DMS79 treated with DMSO at 0.1 percent for 48 hours (cell line): ENCODE measurements at places on chromosomes 2 and 18.

- no peak for DNase-seq
Observed at GRCh38 chr18:22466608-22467395, 49.1 kb upstream of the CTAGE1 start.

DNA sequence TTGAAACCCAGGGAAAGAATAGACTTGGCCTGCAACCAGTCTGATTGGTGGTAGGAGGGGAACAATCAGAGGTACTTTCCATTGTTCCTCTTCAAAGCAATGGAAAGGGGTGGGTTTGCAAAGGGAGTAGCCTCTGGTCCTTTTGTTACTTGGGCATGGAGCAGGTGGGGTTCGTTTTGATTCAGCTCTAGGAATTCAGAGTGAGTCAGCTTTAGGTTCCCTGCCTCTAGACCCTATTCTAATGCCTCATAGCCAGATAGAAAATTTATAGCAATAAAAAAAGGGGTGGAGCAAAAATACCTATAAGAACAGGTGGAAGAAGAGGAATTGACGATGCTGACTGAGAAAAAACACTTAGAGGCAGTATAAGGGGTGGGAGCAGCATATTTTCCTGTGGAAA is 636.4 kb downstream of the PLCL1 start:
- no peak for DNase-seq

DNA sequence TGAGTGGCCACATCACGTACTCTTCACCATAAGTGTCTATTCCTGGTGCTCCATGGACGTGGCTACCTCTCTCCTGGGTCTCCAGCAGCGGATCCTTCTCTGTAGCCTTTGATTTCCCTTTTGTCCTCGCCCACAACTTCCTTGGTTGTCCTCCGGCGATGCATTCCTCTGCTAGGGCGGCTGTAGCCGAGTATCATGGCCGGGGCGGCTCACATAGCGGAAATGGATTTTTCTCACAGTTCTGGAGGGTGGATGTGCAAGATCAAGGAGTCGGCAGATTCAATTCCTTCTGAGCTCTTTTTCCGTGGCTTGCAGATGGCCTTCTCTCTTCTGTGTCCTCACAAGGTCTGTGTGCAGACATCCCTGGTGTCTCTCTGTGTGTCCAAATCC is 35.7 kb downstream of the ACKR3 start:
- DNase-seq: no peak

- DNase-seq: no peak
Observed at GRCh38 chr2:25362434-25363145, 20.9 kb upstream of the DNMT3A start.

DNA sequence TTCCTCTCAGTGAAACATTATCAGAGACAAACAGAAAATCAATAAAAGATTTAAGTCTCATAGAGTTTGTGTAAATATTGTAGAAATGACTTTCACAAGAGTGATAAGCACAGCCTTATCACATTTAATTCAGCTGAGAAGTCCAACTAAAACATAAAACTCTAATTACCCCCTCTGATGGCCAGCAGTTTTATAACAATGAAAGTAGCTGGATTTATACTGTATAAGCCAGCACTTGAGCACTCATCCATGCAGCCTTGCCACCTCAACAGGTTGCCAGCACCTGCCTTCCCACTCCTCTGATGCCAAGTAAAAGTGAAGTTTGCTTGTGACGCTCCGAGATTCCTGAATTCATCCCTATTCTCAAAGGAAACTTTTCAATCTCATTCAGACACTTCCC is 103.0 kb upstream of the STK39 start:
- DNase-seq: peak; percentile 79

DNA sequence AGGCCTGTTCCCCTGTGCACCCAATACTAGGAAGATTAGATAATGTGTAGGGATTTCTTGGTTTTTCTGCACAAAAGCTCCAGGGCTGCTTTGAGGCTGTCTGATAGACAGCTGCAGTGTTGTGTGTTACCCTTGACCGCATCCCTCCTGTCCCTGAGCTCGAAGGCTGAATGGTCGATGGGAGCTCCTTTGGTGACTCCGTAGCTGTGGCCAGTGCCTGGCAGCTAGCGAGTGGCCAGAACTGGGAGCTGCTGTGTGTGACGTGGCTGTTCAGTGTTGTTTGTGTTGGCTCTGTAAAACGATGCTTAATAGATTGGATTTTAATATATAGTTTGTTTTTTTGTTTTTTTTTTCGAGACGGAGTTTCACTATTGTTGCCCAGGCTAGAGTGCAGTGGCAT is 170.0 kb downstream of the AGAP1 start:
- no peak for DNase-seq

GRCh38 chr2:143940720-143941119 is 579.2 kb downstream of the ZEB2 start:
- DNase-seq: no peak

DNA sequence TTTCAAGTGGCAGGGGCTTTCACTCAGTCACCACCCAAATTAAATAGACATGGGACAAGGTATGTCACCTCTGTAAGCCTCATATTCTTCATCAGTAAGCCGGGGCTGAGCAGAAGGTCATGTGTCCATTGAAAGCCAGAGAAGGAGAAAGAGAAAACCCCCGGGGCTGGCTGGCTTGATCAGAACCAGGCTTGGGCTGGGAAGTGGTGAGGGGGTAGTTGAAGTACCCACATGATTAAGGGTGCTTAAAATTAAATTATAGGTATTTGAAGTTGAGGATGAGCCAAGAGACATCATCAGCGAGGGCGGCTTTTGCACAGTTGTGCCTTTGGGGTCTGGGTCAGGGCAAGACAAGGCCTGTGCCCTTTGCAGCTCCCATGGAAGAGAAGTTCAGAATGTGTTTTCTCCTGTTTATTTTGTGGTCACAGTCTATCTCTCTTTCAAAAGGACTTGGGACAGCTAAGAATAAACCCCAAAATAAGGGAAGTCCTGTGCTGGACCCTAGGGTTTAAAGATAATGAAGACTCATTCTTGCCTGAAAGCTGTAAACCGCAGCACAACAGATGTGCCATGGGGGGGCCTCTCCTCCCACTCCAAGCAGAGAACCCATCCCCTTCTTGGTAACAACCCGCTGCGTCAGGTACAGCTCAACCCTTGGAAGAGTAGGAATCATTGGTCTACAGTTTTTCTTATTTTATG is 10.7 kb downstream of the DBI start:
- no peak for DNase-seq

DNA sequence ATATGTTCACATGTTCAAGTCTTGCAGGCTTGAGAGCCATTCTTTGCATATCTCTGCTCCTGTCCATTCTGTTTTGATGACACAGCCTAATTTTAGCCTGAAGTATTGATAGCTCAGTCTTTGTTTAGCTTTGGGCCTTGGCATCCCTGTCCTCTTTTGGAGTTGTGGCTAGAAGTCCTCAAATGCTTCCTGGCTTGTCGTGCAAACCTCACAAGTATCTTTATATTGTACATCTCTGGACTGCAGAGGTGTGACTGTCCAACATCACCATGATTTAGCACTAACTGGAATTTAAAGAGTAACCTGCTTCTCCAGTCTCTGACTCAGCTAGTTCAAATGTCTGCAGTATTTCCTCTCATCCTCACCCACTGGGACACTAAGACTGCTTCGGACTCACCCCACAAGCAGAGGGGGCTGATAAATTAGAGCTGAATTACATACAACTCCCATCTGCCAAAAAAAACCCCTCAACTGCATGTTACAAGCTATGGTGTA is 11.7 kb downstream of the PFN4 start:
- DNase-seq: no peak

DNA sequence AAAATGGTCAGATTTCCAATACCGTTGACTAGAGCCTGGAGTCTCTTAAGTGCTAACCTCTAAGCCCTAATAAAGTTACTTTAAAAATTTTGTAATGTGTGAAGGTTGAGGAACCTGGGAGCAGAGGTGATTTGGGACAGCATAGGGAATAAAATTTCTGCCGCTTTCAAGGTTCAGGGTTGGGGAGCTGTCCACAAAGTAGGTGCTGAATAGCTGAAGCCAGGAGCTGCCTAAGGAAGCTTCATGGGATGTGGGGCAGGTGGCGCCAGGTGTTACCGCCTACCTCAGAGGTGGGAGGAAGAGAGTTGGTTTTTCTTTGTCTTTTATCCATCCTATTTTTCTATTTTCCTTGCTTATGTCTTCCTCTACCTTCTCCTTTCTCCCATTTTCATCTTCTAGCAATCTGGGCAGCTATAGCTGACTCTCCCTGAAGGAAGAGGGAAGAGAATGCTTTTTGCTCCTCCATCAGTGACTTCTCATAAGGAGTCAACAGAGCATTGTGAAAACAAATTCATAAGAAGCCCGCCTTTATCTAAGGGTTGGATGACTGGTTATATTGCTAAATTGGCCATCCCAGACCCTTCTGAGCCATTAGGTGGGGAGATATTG is 178.7 kb downstream of the CLIP4 start:
- no peak for DNase-seq

- no peak for DNase-seq
Observed at GRCh38 chr2:30872797-30873196, 65.6 kb upstream of the CAPN13 start.

DNA sequence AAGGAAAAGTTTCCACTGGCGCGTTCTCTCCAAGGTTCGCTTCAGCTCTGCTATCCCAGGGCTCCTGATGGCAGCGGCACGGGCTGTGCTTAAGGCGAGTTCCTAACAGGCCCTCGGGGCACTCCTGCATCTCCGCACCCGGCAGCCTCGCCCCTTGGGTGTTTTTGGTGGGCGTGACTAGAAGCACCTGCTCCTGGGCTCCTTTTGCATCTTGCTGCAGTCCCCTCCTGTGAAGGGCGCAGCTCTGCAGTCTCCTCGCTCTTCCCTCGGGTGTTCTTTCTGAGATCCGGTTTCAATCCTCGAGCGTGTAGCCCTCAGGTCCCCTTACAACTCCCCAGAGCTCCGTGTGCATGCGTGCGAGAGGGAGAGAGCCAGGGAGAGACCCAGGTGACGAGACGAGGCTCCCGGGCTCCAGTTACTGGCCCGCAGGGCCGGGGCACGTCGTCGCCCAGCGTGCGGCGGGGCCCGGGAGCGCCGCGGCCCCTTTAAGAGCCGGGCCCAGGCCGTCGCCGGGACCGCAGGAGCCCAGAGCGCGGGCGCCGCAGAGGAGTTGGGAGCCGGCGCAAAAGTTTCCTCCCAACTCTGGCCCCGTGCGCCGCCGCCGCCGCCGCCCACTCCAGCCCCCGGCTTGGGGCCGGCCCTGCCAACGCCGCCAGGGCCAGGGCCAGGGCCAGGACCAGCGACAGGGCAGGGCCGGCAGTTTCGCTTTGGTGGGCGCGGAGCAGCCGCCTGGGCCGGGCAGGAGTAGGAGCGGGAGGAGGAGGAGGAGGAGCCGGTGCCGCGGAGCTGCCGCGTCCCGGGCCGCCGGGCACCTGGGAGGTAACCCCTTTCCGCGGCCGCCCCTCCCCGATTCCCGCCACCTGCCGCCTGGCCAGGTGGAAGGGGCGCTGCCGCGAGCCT is at the start of gene PARD3B:
Gene PARD3B (plus strand): TSS at position 515 of the 900 bp plus-strand sequence. CDS start 525 bp downstream, outside the sequence.
- DNase-seq: peak; percentile 73

DNA sequence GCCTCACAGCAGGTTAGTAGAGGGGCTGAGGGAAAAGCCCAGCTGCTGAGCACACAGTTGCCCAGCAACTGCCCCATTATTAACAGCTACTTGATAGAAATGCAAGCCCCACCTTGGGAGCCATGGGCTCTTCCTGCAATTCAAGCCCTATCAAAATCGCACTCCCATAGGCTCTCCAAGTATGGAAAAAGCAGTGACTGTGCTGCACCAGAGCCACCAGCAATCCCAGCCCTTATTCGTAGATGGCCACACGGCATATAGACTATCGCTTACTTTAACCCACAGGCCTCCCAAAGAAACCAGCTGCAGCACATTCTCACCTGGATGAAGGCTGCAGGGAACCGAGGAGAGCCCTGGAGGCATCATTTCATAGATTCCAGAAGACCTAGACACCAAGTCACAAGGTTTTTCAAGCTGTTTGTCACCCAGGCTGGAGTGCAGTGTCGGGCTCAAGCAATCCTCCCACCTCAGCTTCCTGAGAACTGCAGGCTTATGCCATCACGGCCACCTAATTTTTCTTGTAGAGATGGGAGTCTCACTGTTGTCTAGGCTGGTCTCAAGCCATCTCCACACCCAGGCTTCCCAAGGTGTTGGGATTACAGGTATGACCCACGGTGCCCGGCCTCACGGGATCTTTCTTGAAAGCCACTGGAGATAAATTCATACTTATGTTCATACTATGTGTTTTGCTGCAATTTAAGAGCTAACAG is 11.3 kb downstream of the NCL start:
- DNase-seq: peak; percentile 12

DNA sequence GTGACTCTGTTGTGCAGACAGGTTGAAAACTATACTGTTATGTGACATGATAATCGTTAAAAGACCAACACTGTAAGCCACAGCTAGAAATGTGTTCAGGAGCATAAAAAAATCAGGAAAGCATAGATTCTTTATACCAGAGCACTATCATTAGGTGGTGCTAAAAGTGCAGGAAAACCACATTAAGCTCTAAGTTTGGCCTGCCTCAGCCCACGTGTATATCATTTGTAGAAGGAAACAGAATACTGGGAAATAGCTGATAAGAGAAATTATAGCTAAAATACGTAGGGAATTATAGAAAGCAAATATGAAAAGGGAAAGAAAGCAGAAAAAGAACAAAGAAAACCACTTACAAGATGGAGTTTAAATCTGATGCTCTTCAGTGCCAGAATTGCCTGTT is 26.5 kb upstream of the C2orf74 start:
- peak; percentile 27 for DNase-seq

- no peak for DNase-seq
Observed at GRCh38 chr2:42752314-42752713, 11.6 kb downstream of the OXER1 start.

DNA sequence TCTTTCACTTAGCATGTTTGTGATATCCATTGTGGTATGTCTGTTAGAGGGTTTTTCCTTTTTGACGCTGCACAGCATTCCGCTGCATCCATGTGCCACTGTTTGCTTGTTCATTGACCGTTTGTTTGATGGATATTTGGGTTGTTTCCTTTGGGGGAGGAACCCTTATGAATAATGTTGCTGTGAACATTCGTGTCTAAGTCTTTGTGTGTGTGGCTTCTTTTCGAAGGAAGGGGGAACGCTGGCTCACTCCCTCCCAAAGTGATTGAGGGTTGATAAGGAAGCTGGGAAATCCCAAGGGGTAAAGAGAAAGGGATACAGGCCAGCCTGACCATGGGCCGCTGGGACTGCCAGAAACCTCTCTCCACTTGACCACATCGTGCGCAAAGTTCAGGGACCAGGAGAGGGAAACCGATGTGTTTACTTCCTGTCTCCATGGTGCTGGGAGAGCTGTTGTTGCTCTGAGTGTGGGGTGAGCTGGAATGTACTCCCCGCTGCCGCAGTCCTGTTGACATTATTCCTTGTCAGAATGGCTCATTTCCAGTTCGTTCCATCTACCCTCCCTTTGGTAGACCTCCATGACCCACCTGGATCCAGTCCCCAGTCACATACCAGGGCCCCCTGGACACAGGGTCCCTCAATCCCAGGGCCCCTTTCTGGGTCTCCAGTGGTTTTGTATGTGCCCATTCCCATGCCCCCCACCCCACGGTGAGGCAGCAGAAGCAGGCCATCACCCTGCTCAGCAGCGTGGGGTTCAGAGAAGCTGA is 39.6 kb downstream of the HS1BP3 start:
- no peak for DNase-seq
